ENCODE measurements at places on chromosomes 5 and 9.

GRCh38 chr5:108661590-108662219 lies 86.0 kb upstream of the FER start:
- no peak for DNase-seq

DNA sequence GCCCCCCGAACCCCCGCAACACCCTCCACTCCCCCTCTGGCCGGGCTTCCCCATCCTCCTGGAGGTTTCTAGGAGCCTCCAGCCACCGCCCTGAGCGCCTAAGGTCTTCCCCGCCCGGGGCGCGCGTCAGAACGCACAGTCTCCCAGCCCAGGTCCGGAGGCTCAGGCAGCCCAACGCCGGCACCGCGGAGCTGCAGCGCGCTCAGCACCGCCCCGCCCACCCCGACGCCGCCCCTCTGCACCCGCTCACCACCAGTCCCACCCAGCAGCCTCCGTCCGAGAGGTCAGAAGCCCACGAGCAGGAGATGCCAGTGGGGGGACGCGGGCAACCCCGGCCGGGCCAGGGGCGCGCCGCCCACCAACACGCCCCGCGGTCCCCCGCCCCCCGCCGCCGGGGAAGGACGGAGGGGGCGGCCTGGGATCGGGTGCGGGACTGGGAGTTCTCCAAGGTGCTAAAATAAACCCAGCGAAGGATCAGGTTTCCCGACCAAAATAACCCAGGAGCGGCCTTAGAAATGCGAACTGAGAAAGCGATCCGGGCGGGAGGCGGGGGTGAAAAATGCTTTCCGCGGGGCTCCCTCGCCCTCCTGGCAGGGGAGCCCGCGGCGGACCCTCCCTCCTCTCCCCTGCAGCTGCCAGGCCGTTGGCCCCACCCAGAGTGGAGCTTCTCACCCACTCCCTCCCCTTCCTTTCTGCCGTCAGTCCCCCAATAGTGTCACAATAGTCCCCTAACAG lies 6.5 kb upstream of the FAM78A start:
- no peak for DNase-seq

- no peak for DNase-seq
Observed at GRCh38 chr9:101702257-101702656, 36.2 kb downstream of the GRIN3A start.

GRCh38 chr5:55691265-55692105 lies 20.6 kb downstream of the SLC38A9 start:
- no peak for DNase-seq

DNA sequence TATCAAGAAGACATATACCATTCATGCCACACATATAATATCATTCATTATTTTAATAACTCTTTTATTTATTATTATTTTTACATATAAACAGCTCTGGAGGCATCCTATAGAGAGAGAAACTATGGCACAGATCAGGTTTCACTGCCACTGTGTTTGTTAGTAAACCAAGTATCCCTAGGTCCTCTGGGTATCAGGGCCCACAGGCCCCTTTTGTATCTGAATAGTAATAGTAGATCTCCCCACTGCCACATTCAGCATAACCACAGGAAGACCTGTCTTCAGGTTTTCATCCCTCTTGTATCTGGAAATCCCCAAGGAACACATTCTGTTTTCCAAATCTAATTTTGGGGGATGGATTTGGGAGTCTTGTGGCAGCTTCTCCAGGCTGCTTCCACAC lies 94.0 kb downstream of the SPATA31D1 start:
- DNase-seq: no peak

GRCh38 chr5:159972538-159973362 lies 36.2 kb upstream of the TTC1 start:
- DNase-seq: no peak

GRCh38 chr5:154220625-154221024 lies 30.1 kb downstream of the GALNT10 start:
- no peak for DNase-seq

- DNase-seq: no peak
Observed at GRCh38 chr9:26357803-26358344, 534.7 kb downstream of the CAAP1 start.

DNA sequence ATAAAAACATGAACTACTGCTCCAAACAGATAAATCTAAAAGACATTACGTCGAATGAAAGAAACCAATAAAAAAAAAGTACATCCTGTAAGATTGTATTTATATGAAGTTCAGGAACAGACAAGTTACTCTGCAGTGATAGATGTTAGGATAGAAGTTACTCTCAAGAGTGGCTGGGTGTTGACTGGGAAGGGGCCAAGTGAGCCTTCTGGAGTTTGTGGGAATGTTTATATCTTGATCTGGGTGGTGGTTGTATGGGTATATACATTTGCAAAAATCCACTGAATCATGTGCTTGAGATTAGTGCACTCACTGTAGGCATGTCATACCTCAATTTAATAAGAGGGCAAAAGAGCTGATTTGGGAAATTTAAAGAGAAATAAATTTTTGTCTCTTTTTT lies 485.8 kb downstream of the ARHGEF28 start:
- DNase-seq: no peak

- DNase-seq: no peak
Observed at GRCh38 chr5:136285096-136285855, 80.1 kb downstream of the TRPC7 start.

- no peak for DNase-seq
Observed at GRCh38 chr5:60765019-60765709, 65.2 kb upstream of the DEPDC1B start.

DNA sequence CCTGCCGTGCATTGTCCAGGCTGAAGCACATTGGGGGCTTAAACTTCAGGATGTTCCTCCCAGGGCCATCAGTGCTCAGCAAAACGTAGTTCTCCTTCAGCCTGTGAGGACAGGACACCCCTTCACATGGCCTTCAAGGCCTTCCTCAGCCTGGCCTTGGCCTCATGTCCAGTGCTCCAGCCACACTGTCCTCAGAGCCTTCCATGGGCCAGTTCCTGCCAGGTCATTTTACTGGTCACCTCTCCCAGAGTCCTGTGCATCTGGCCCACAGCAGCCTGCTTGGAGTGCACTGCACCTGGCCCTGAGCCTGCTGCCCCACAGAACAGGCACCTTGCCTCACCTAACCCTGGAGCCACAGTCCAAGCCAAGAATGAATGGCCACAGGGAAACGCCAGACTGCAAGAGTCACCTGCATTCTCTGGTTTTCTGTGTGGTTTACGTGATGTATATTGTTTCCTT lies 8.7 kb downstream of the HNRNPAB start:
- no peak for DNase-seq

DNA sequence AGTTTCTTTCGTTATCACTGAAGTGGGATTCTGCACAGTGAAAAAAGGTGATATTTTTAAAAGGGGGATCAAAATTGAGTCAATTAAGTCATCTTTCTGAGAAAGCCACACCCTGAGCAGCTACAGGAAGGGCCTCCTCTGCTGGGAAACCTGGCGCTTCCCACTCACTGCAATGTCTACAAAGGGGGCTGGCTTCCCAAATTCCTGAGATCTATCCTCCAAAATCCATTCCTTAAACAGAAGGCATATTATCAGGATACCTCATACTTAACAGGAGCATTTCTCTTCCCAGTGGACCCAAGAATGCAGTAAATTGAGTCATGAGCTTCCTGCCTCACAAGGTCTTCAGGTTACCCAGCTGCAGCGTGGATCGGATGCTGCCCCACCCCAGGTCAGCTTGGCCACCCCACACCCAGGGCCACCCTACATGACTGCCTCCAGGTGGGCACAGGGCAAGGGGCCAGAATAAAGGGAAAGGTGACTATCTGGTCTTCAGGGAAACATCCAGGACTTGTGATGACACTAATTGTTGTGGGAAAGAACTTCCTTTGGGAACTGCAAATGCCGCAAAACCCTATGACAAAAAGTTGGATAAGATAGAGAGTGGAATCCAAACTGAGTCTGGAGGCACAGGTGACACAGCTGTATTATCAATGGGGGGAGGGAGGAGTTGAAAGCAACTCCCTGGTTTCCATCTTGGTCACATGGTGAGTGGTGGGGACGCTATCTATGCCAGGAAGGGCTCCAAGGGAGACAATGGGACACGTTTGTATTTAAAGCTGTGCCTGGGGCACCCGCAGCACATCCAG lies 42.3 kb downstream of the ROR2 start:
- DNase-seq: no peak

DNA sequence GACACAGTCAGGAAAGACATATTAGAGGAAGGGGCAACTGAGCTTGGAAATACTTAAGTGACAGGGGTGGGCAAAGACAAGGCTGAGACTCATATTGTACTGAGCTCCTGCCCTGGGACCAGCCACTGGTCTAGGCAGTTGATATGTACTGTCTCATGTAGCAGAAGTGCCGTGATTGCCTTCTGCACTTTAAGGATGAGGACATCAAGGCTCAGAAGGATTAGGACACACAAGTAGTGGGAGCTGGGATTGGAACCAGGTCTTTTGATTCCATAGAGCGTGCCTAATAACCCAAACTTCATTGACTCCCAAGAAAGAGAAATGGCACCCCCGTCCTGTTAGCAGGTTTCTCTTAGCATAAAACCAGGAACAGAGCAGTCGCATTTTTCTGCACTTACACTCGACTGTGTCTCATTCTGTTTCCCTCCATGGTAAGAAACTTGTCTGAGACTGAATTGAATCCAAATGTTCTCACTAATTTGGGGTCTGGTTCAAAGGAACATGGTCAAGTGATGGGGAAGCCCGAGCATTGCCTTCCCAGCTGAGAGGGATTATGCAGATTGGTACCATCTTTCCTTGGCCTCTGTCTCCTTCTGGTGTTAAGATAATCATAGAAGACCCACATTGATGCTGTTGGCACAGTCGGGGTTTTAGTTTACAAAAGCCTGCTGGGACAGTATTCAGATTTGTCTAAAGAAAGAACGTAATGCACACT lies 70.4 kb downstream of the ANGPTL2 start:
- no peak for DNase-seq

DNA sequence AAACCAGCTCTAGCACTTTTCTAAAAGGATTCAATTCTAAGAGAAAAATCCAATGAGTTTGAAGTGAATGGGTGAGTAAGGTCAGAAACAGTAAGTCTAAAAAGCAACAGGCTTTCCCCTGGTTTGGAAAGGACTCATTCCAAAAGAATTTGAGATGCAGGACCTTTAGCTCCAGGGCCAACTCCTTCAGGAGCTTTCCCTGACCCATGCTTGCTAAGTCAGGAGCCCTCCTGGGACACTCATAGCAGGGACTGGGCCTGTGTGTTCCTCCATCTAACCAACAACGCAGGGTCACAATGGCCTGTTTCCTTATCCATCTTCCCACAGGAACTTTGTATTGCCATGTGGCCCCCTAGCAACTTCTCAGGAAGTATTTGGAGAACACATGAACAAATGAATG lies 198.8 kb downstream of the FRMD3 start:
- no peak for DNase-seq

DNA sequence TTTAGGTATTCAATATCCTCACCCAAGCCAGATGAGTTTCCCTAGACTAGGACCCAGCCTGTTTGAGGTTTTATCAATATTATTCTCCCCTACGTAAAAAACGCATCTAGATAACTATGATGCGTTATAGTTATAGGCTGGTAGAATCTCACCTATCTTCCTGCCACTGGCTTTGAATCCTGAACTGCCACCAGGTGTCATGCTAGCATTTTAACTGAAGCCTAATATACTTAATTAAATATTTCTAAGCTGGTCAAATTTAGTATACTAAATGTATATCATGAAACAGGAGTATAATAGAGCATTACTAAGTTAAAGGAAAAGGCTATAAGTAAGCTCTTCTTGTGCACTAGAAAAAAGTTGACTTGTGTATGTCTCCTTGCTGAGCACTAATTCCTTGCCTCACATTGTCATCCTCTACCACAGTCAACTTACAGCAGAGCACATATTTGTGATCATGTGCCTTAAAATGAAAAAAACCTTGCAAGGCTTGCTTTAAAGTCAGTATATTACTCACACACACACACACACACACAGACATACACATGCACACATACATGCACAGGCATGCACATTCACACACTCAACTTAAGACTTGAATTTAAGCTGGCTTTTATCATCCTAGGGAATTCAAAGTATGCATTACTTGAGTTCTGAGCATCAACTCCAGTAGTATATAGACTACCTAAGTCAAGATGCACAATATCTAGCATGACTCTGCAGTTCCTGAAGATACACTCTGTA lies 303.4 kb downstream of the ADGRV1 start:
- no peak for DNase-seq

GRCh38 chr5:108548684-108549596 lies 167.0 kb upstream of the FBXL17 start:
- DNase-seq: no peak

DNA sequence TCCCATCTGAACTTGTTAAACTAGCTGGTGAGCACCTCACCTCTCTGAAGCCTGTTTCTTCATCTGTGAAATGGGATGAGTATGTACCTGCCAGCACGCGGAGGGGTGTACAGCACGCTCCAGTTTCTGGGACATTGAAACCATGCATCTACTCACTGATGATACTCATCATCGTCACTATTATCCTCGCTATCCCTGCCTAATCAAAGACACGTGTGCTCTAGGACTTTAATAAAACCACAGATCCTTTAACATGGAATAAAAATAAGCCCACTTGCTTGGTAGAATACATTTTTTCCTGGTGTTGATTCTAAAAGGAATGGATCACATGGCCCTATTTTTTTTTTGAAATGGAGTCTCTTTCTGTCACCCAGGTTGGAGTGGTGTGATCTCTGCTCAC lies 37.3 kb upstream of the POMT1 start:
- DNase-seq: no peak

GRCh38 chr9:123742009-123742767 lies 187.7 kb downstream of the DENND1A start:
- no peak for DNase-seq

DNA sequence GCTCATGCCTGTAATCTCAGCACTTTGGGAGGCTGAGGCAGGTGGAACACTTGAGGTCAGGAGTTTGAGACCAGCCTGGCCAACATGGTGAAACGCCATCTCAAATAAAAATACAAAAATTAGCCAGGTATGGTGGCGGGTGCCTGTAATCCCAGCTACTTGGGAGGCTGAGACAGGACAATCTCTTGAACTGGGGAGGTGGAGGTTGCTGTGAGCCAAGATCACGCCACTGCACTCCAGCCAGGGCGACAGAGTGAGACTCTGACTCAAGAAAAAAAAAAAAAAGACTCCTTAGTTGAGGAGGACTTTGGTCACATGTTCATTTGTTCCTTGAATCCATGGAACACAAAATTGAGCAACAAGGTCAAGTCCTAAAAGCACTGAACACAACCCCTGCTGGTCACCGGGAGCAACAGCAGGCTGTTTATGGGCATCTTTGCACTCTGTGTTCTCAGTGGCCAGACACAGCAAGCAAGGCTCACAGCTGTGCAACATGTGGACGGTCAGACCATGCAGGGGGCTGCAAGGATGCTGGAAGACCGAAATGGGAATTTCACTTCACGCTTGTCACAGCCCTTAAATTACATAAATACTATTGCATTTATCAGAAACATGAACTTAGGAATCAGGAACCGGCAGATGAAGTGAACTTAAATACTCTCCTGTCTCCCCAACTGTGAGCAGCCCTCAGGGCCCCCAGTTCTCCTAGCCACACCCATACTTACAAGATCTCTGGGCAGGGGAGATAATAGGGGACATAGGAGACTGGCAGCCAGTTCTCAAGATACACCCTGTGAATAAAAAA lies 2.8 kb downstream of the GBGT1 start:
- DNase-seq: no peak
